GM13976 (cell line): ENCODE measurements at places on chromosomes 12 and 14.

GRCh38 chr12:31728289-31728916, 418 bp downstream of the AMN1 start:
- peak; percentile 49 for DNase-seq

GRCh38 chr14:52073251-52073650, 4.4 kb upstream of the NID2 start:
- no peak for DNase-seq

DNA sequence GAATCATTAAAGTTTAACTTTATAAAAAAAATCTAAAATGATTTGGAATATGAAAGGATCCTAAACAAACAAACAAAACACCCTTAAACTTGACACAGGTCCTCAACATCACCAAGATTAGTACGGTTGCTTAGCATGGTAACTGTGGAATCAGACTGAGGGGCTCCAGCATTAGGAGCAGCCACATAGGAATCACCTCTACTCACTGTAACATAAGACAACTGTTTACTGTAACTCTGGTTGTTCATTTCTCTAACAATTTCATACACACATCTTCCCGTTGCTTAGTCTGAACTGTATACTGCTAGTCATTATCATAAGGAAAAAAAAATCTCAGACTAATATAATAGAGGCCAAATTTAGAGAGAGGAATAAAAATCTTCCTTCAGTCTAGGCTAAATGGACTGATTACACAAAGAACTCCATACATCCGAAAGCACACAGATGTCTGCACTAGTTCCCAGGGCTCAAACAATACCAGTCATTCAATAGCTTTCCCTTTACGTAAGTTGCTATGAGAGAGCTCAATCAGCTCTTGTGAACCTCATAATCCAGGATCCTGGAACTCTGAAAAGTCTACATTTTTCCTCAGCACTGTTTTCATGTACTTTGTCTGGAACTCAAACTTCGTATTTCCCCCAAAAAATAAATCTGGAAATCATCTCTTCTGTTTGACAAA, 26.0 kb downstream of the LRP6 start:
- no peak for DNase-seq

DNA sequence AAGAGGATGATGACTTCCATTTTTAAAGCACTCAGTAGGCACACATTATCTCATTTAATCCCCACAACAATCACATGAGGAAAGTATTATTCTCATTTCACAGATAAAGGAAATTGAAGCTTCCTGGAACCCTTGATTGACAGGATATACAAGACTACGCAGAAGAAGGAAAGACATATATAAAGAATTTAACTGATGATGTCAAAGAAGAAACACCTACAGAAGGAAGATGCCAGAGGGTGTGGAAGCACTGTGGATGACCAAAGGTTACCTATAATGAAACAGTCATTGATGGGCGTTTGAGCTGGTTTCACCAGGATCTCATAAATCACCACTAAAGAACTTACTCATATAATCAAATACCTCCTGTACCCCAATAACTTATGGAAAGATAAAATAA, 197.4 kb downstream of the SLC25A21 start:
- no peak for DNase-seq

DNA sequence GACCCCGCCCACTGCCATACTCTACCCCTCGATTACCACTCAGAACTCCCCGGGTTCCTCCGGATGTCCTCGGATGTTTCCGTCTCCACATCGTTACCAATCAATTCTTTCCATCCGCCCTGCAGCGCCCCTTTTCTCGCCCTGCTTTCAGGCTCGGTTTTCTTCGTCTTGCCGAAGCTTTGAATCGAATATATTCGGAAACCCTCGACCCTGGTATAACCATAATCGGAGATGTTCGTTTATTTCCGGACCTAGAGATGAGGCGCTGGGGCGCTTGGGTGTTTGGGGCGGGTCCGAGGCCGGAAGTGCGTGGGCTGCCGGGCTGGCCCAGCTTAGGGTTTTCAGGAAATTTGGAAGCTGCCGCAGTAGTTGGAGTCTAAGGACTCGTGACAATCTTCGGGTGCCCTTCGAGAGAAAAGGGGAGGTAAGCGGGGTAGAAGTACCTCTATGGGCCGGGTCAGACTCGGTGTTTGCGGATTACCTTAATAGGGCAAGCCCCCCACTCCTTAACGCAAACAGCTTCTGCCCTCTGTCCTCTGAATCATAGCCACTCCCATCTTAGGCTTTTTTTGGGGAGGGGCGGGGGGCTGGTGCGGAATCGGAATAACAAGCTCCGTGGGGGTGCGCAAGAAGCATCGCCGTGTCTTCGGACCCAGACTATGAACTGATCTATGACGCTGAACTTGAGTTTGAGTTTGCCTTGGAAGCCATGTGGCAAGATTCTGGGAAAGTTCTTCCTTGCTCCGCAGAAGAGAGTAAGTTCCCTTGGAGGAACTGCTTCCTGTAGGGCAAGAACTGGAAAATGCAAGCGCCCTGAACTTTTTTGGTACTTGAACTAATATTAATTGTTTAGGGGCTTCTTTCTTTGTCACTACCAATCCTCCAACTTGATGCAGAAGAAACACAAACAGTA, at the start of gene C14orf119:
TSS of gene C14orf119 (plus strand) at position 310 of the 913 bp plus-strand sequence. CDS start 2,154 bp downstream, outside the sequence.
- peak; percentile 99 for DNase-seq

GRCh38 chr14:103071544-103072251, 12.3 kb upstream of the LBHD2 start:
- no peak for DNase-seq
